ENCODE measurements at places on chromosomes 12 and 14.

DNA sequence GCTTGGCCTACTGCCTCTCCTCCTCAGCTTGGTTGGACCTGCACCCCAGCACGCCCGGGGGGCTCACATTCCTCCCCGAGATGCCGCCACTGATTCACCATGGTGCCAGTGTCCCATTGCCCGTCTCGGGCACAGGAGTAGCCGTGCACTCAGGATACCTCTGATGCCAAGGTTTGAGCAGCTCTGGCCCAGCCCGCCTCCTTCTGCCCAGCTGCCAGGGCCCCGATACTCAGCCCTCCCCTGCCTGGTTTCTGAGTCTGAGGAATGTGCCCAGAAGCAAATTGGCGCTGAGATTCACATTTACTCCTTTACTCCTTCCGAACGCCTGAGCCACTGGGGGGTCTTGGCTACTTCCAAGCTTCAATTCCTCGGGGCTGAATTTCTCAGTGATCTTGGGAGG lies 63.5 kb downstream of the NINJ2 start:
- DNase-seq: no peak

DNA sequence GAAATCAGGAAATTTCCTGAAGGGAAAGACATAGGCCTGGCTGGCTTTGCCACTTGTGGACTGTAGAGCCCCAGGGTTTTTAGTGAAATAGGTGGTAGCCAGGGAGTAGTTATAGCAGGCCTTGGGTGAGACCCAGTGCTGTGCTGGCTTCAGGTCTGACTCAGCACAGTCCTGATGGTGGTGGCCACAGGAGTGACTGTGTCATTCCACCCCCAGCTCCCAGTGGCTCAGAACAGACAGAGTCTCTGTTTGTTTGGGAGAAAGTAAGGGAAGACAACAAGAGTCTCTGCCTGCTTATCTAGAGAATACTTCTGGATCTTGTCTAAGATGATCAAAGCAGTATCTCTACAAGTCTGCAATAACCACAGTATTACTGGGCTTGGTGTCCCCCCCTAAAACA lies 27.5 kb upstream of the OR6J1 start:
- no peak for DNase-seq

GRCh38 chr14:60315196-60315990 lies 66.4 kb downstream of the PPM1A start:
- DNase-seq: no peak

- no peak for DNase-seq
Observed at GRCh38 chr12:4178424-4179170, 95.0 kb upstream of the CCND2 start.

DNA sequence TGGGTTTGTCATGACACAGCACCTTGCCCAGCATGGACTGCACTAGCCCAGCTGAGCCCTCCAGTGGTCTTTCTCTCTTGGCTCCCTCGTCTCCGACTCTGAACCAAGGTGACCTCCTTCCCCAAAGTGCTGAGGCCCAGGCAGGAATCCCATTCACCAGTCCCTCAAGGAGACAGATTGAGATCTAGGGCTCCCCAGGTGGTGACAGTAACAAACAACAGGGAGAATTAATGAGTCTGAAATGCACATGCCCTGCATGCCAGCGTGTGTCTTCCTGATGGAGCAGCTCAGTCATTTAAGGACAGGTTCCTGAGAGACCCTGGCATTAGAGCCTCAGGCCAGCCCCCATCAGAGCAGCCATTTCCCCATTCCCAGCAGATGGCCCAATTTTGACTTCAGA lies 51.4 kb upstream of the OAS1 start:
- no peak for DNase-seq

DNA sequence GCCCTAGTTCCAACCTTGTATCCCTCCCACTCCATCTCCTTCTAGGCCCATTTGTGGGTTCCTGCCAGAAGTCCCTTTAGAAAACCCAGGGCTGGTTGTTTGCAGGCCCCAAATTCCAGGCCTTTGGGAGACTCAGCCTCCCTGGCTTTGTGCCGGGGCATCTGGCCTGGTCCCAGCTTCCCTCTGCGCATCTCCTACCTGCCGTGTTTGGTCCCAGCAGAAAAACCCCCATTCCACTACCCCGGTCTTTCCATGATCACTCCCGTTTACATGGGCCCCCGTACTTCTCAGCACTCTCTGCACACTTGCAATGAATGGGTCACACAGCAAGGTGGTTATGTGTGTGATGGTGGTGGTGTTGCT lies 15.3 kb downstream of the KMT5A start:
- DNase-seq: no peak

- no peak for DNase-seq
Observed at GRCh38 chr14:85079842-85080730, 449.9 kb upstream of the FLRT2 start.

- DNase-seq: no peak
Observed at GRCh38 chr12:30462249-30462648, 233.4 kb downstream of the IPO8 start.

DNA sequence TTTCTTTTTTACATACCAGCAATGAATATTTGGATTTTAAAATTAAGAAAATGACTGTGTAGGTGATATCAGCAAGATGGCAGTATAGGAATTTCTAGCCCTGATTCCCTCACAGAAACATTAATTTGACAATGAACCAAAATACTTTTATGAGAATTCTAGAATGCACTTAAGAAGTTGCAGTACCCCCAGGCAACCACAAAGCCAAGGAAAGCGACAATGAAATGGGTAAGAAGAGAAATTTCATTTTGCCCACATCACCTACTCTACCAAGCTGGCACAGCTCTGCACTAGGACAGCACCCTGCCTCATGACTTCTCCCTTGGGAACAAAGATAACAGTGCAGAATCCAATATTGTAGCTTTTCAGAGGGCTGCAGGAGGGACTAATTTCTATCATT lies 6.6 kb downstream of the OR9K2 start:
- DNase-seq: no peak

DNA sequence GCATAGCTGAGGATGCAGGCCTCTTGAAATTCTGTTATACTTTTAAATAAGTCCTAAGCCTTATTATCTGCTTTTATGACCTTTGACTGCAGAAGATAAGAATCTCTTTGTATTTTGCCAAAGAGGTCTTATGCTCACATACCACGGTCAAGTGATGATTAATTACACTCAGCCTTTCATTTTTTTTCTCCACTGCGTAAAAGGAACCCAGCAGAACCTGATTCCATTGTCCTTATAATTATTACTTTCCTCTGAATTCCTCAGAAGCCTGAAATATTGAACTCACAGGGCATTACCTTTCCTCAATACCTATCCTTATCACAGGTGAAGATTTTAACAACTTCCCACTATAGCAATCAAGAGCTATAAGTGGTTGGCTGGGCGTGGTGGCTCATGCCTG lies 498.7 kb upstream of the RPL10L start:
- no peak for DNase-seq

DNA sequence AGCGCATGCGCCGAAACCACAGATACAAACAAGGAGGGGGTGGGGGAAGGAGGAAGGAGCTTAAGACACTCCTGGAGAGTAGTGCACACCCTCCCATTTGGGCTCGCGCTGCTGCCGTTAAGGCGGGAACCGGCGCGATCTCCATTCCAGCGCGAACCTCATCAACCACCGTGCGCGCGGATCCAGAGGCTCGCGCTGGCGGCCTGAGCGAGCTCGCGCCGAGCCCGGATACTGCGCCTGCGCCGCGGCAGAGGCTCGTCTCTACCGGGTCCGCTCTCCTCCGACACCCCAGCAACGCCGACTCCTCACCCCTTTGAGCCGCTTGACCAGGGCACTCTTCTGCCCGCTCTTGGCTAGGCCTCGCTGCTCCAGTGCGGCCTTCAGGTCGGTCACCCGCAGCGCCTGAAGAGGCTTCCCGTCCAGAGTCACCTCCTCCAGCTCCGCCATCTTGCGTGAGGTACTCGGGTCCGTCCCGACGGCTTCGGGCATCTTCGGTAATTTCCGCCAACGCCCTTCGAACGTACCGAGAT lies at the start of gene ACIN1:
TSS of gene ACIN1 (minus strand) at position 471 of the 530 bp plus-strand sequence. CDS start at position 447, 24 bp downstream.
- DNase-seq: peak; percentile 72

DNA sequence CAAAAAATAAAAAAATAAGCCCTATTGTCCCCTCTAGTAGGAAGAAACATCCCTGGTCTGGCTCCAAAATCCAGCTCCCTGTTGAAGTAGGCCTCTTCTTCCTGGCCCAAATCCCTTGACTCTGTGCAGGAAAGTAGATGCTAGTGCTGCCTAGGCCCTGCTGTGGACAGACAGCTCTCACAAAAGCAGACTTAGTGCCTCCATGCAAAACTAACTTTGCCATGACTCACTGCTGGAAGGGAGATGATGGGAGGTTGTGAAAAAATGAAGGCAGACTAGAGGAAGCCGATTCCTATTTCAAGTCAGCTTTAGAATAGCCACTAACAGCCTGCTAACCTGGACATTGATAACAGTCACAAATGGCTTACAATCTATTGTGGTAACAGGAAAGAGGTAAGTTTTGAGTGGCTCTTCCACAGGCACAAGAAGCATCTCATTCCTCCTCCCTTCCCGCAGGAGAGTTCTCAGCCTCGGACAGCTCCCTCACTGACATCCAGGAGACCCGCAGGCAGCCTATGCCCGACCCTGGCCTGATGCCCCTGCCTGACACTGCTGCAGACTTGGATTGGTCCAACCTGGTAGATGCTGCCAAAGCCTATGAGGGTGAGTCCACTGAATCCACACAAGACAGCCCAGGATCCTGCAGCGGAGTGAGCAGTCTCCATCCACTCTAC lies 198.9 kb upstream of the RGS6 start:
- DNase-seq: no peak

- no peak for DNase-seq
Observed at GRCh38 chr12:49622501-49623141, 740 bp upstream of the PRPF40B start.

- DNase-seq: no peak
Observed at GRCh38 chr14:54102051-54102456, 145.4 kb upstream of the BMP4 start.

DNA sequence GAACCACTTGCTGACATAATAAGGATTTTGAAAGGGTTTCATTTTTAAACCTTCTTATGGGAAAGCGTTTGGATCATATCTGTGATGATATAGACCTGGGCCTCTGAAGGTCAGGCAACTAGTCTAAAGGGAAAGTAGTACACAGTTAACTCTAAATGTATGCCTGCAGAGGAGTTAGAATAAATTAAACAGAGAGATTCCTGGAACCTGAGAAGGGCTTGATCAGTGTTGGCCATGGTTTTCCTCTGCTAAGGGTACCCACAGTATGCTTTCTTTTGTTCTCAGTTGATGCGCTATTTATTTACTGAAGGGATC lies 14.4 kb upstream of the POLR3B start:
- DNase-seq: no peak

DNA sequence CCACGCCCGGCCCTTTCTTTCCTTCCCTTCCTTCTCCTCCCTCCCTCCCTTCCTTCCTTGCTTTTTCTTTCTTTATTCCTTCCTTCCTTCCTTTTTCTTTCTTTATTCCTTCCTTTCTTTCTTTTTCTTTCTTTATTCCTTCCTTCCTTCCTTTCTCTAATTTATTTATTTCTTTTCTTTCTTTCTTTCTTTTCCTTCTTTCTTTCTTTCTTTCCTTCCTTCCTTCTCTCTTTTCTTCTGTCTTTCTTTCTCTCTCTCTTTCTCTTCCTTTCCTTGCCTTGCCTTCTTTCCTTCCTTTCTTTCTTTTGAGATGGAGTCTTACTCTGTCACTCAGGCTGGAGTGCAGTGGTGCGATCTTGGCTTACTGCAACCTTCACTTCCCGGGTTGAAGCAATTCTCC lies 15.9 kb downstream of the CCDC177 start:
- DNase-seq: no peak

DNA sequence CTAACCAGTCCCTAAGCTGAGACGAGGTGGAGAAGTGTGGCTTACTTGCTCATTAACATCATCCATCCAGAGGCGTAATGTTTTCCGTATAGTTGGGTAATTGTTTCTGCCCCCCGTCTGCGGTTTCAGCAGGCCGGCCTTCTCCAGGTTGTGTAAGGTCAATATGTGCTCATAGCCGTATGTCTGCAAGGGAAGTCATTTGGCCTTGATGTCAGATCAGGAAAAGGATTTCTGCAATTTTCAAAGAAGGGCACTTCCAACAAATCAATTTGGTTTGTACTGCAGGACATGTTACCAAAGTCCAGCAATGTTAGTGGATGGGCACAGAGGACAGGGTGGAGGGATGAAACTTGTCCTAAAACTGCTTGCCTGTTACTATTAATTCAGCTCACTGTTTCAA lies 9.9 kb upstream of the DIABLO start:
- DNase-seq: no peak

GRCh38 chr12:67356380-67356774 lies 87.2 kb downstream of the CAND1 start:
- no peak for DNase-seq

- DNase-seq: no peak
Observed at GRCh38 chr12:130418251-130418650, 80.6 kb downstream of the PIWIL1 start.

- no peak for DNase-seq
Observed at GRCh38 chr14:80493620-80494019, 282.3 kb upstream of the DIO2 start.

GRCh38 chr14:27114180-27114579 lies 516.3 kb upstream of the NOVA1 start:
- no peak for DNase-seq

GRCh38 chr14:25108959-25109358 lies 59.0 kb upstream of the STXBP6 start:
- no peak for DNase-seq

DNA sequence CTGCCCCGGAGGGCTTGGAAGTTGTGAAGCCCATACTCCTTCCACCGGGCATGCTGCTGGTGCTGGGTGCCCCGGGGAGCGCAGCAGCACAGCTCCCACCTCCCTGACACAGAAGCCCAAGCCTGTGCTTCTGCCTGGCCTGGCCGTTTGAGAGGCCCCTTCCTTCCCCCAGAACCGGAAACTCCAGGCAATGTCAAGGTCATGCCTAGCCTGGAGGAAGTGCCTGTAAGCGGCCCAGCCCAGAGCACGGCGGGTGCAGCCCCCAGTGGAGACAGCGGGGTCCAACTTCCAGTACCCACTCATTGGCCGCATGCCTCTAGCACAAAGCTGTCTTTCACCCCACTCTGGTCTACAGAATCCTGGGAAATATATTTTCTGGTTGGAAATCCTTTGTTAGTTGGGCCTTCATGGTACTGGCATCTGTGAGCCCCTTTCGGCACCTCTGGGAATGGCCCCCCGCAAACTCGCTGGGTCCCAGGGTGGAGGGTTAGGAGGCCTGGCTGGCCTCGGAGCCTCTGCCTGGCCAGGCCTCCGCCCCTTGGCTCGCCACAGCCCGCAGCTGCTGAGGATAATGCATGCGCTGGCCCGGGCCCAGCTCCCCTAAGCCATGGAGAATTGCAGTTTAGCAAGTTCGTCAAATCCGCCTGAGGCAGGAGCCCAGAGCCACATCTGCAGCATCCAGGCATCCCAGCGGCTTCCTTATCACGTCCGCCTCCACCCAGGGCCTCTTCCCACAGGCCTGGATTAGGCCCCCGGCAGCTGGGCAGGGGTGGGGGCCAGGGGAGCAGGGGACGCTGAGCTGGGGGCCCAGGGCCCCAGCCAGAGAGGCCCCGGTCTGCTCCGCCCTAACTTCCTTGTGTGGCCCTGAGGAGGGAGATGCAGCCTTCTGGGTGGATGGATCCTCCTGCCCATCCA lies 48.9 kb upstream of the DLK1 start:
- DNase-seq: no peak

Measured in brain pericyte (primary cell).